ENCODE measurements at places on chromosomes 16 and 17.
A peak's percentile ranks its signal among the peaks of the same experiment; 100 is the strongest.

DNA sequence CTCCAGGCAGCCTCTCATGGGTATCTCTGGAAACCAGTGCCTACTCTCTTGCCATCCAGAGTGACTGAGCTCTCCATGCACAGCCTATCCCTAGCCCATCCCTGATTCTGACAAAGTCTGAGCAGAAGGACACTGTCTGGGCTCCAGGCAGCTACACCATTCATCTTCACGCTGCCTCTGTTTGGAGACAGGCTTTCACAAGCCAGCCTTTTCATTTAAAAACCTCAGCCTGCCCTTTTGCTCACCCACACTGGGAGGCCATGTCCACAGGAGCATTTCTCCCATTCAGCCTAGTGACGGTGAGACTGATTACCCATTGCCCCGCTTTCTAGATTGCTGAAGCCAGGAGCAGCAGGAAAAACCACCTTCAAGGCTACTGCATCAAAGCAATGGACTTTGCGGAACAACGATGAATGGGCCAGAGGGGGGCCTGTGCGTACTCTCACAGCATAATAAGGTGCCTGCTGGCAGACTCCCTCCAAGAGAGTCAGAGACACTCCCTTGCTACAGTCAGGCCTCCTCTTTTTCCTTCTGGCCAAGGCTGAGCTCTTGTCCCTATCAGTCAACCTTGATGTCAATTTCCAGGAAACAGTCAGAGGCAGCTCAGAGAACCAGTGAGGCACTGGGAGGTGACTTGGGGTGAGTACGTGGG lies 24.7 kb upstream of the CDH13 start:
- no peak for DNase-seq

DNA sequence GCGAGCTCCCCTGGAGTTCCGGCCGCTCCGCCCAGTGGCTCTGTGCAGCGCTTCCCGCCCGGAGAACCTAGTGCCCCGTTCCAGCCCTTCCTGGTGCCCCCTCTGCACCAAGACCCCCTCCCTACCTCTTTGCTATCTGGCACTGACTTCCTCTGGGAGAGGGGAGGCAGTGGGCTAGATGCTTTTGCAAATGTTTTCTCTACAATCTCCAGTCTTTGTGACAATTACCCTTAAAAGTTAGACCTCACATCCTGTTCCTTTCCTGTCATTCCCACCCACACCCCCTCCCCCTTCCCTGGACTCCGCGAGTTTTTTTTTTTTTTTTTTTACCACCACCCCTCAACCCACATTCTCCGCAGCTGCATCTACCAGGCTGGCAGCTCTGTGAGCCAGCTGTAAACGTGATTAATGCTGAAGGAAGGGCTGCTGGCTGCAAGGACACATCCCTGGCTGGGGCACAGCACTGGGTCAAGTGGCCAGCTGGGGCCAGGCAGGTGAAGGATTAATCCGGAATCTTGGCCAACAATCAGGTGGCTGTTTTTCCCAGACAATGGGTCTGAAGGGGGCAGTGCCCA lies 101.5 kb downstream of the MGAT5B start:
- DNase-seq, result no peak

DNA sequence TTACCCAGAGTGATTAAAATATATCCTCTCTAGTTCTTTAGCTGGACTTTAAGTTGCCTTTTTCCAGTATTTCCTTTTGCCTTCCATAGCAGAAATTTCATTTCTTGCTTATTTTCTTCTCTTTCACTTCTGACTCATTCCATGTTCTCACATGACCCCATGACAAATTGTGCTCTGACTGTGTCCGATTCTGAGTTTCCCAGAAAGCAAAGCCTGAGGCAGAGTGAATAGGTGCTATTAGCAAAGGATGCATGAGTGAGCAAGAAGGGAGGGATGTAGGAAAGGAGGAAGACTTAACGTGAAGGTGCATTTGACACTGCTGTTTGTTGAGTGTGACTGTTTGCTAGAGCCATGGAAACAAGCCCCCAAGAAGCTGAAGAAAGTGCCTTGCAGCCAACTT lies 82.6 kb upstream of the CNTNAP4 start:
- DNase-seq, result no peak

DNA sequence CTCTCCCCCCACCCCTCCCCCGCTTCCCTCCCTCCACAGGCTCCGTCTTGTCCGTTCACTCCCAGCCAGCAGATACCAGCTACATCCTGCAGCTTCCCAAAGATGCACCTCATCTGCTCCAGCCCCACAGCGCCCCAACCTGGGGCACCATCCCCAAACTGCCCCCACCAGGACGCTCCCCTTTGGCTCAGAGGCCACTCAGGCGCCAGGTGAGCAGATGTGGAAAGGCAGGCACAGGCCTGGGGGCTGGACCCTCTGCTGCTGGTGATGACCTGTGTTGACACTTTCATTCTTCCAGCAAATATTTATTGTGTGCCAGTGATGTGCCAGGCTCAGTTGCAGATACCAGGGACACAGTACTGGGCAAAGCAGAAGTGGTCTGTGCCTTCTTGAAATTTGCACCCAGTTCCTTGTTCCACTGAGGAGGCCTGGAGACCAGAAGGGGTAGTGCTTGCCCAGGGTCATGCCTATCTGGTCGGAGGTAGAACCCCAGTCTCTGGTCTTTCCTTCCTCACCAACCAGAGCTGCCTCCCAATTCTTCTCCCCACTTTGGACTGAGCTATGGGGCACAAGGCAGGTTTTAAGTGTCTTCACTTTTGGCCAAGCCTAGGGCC lies 10.3 kb upstream of the ABCC3 start:
- DNase-seq, result no peak

DNA sequence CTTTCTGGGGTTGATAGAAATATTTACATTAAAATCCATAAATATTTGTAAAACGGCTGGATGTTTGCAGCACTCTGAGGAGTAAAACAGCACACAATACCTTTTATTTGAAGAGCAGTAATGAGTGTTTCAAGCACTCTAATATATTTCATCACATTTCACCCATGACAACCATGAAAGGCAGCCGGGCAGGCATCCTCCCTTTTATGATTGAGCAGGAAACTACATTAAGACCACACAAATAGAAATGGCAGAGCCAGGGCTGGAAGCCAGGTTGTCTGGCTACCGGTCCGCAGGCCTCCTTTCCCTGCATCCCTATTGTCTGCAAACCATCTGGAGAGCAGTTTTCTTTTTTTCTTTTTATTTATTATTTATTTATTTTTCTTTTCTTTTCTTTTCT lies 23.1 kb upstream of the GPRC5C start:
- DNase-seq, result no peak

DNA sequence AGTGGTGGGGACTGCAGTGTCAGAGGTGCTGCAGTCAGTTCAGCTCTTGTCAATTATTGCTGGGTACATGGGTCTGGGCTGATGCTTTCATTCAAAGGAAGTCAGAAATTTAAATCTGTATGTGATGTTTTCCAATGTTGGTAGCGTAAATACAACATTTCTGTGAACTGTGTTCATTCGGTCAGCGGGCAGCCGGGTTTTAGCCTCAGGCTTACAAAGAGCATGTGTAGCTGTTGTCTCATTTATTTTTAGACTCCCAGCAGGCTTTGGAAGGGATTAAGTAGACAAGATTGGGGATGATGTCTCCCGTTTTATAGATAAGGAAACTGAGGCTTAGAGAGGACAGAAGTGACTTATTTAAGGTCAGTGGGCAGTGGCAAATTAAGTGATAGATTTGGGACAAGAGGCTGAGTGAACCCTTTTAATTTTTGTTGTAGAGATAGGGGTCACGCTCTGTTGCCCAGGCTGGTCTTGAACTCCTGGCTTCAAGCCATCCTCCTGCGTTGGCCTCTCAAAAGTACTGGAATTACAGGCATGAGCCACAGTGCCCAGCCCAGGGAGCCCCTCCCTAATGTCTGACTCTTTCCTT lies 8.1 kb downstream of the AQP8 start:
- DNase-seq, result no peak

- DNase-seq, result no peak
Observed at GRCh38 chr16:46731691-46732555, 16.2 kb downstream of the MYLK3 start.

- DNase-seq, result no peak
Observed at GRCh38 chr17:49399995-49400394, 14.7 kb downstream of the PHB1 start.

DNA sequence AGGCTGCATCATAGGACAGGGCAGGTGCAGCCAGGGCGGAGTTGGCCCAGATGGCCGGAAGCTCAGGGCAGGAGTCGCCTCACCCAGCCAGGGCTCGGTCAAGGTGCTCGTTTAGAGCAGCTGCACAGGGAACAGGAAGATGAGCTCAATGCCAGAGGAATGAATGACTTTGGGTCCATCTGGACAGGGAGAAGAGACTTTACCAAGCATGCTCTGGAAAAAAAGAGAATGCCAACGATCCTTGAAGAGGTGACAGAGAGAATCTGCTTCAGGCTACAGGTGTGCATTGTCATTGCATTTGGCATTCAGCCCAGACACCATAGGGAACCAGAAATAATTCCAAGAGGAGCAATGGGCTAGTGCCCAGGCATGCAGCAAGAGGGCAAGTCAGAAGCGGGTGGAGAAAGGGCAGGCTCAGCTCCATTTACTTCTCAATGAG lies 6.7 kb upstream of the MPP3 start:
- DNase-seq, result peak; percentile 37

DNA sequence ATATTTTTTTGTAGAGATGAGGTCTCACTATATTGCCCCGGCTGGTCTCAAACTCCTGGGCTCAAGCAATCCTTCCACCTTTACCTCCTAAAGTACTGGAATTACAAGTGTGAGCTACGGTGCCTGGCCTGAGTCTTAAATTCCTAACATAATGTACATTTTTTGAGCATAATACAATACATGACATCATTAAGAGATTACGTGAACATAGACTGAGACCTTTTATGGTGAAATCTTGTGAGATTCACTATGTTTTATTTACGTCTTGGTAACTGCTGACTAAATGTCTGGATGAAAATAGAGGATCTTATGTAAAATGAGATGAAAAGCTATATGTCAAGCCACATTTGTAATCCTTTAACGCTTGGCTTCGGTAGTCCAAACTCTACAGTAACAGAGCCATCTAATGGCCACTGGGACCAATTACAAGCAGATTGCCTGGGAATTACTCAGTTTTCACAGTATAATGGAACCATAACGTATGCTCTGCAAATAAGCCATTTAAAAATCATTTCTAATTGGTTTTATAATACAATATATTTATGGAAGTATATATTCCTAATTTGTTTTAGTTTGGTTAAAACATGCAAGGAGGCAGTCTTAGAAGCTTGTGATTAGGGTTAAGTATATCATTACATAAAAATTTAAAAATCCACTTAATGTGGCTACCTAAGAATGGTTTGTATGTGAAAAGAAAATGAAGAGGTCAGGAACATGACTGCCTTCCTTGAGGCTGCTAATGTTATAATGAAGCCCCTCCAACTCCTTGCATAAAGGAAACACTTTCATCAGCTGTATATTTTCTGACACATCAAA lies 8.1 kb upstream of the EFCAB13 start:
- DNase-seq, result peak; percentile 90

DNA sequence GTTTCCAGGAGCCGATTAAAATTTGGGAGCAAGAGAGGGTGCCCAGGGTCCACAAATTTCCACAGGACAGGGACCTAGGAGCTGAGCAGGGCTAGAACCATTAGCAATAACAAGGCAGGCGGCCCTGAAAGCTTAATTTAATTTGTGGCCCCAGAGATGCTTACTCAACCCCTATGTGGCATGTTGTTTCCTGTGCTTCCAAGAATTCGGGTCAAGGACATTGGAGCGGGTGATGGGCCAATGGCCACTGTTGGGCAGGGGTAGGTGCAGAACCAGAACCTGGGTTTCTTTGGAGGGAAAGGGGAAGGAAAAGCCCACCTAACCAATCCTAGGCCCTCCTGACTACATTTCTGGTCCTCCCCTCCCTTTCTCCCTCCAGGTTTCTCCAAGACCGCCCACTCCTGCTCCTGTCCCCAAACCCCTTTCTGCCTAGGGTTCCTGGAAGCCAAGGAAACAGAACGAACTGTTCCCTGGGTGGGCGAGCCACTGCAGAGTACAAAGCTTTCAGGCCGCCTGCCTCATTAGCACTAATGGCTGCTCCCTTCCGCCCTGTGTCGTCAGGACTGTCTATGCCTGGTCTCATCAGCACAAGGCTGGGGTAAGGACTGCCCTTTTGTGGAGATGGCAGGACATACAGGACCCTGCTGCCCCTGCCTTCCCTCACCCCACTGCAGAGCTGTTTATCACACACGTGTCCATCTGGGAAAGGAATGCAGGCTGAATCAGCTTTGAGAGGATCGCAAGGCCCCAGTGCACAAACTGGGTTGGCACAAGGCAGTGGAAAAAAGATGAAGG lies 581 bp upstream of the AGRP start:
- DNase-seq, result no peak

GRCh38 chr17:9363440-9364350 lies 211.9 kb downstream of the STX8 start:
- peak; percentile 62 for DNase-seq

DNA sequence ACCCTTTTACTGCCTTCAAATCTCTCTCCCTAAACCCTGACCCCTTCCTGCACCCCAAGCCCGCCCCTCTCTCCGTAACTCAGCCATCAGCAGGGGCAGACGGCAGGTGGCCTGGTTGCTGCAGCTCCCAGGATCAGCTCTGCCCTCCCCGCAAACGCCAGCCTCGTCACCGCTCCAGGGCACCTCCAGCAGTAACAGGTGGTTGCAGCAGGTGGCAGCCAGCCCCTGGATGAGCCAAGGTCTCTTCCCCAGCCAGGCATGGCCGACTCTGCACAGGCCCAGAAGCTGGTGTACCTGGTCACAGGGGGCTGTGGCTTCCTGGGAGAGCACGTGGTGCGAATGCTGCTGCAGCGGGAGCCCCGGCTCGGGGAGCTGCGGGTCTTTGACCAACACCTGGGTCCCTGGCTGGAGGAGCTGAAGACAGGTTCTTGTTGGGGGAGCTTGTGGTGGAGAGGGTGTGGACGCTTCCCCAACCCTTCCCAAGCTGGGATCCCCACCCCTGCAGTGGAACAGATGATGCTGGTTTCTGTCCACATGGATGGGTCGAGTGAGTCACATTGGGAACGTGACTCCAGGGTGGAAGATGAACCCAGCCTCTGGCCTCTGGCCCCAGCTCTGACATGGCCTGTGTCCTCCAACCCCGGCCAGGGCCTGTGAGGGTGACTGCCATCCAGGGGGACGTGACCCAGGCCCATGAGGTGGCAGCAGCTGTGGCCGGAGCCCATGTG lies 558 bp downstream of the HSD3B7 start:
- peak; percentile 63 for DNase-seq

GRCh38 chr16:46730126-46730525 lies 18.0 kb downstream of the MYLK3 start:
- DNase-seq, result no peak

DNA sequence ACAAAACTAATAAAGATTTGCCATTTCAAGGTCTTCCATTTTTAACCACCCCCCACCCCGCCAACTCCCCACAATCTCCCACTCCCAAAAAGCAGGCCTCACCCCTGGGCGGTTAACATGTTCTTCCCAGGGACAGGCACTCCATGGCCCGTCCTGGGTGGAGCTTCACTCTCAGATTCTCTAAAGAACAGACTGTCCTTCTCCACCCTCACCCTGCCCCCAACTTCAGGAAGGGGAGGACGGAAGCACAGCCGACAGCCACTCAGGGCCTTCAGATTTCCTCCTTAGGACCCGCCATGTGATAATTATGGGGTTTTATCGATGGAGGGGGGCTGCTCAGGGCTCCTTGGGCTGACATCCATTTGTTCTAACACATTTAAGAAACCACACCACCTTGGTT lies 61.9 kb downstream of the ZFHX3 start:
- DNase-seq, result no peak
